ENCODE measurements at places on chromosomes 13 and 19.

- no peak for DNase-seq
- H3K27me3 ChIP-seq: no peaks in the 10 kb centered on the region
- no peak overlapping the region for H3K27ac ChIP-seq
- H3K4me3 ChIP-seq: no peak overlapping the region
- H3K4me1 ChIP-seq: no peaks in the 10 kb centered on the region
- no peaks in the 10 kb centered on the region for H3K36me3 ChIP-seq
Measured at GRCh38 chr13:34034411-34034810, 216.5 kb downstream of the RFC3 start.

DNA sequence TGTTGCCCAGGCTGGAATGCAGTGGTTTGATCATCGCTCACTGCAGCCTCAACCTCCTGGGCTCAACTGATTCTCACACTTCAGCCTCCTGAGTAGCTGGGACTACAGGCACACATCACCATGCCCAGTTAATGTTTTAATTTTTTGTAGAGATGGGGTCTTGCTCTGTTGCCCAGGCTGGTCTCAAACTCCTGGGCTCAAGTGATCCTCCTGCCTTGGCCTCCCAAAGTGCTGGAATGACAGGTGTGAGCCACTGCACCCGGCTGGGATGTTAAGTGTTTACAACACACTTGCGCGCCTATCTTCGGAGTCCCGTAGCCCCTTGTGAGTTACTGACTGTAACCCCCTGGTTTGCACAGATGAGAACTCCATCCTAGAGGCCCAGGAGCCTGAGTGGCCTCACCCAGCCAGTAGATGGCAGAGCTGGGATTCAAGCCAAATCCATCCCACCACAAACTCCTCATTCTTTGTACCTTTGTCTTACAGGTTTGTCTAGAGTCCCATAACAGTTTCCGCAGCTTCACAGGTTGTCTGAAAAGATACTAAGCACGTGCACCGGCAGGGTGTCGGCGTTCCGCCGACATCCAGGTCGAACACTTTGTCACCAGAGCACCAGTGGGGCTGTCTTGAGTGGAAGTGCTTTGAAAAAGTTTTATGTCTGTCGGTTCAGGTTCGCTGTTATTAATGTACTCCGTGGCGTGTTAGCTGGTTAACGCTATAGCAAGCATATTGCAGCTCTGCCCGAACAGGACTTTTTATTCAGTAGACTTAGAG lies 14.7 kb downstream of the MAG start:
- H3K27ac ChIP-seq: no peak overlapping the region
- no peaks in the 10 kb centered on the region for H3K27me3 ChIP-seq
- no peaks in the 10 kb centered on the region for H3K4me1 ChIP-seq
- no peak overlapping the region for H3K4me3 ChIP-seq

- H3K4me1 ChIP-seq: no peaks in the 10 kb centered on the region
- no peak overlapping the region for H3K4me3 ChIP-seq
- no peaks in the 10 kb centered on the region for H3K27me3 ChIP-seq
- DNase-seq: no peak
- H3K27ac ChIP-seq: no peak overlapping the region
Measured at GRCh38 chr13:52686376-52686775, 33.7 kb downstream of the SUGT1 start.

GRCh38 chr13:23020246-23020843 lies 160.4 kb upstream of the SGCG start:
- H3K27ac ChIP-seq: no peak overlapping the region
- DNase-seq: no peak
- no peaks in the 10 kb centered on the region for H3K4me1 ChIP-seq
- no peaks in the 10 kb centered on the region for H3K27me3 ChIP-seq

- peak; percentile 52 for DNase-seq
- H3K27me3 ChIP-seq: no peaks in the 10 kb centered on the region
- peaks cover 17% of the 10 kb centered on the region for H3K36me3 ChIP-seq
- H3K27ac ChIP-seq: peak overlapping the region; percentile 100
- H3K4me1 ChIP-seq: peaks cover 42% of the 10 kb centered on the region
Measured at GRCh38 chr19:48872884-48873475, 759 bp downstream of the PPP1R15A start.
